Stimulated activated CD8-positive, alpha-beta memory T cell treated with anti-CD3 and anti-CD28 coated beads, Interleukin-4, amount 100 ng/mL, for 48 hours (primary cell): ENCODE measurements at places on chromosomes 13 and 19.

DNA sequence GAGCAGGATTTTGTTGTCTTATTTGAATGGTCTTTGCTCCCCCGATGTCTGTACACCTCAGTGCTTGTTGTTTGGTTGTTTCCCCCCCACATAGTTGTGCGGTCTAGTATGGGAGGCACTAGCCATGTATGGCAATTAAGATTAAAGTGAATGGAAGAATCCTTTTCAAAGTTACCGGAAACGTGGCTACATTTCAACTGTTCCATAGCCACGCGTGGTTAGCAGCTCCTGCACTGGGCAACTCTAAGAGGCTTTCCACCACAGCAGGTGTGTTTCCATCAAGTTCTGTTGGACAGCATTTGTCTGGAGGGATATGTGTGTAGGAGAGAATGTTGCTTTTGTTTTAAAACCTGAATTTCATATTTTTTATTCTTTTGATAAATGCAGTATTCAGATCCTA is 247.3 kb downstream of the GGACT start:
- no peak for DNase-seq

DNA sequence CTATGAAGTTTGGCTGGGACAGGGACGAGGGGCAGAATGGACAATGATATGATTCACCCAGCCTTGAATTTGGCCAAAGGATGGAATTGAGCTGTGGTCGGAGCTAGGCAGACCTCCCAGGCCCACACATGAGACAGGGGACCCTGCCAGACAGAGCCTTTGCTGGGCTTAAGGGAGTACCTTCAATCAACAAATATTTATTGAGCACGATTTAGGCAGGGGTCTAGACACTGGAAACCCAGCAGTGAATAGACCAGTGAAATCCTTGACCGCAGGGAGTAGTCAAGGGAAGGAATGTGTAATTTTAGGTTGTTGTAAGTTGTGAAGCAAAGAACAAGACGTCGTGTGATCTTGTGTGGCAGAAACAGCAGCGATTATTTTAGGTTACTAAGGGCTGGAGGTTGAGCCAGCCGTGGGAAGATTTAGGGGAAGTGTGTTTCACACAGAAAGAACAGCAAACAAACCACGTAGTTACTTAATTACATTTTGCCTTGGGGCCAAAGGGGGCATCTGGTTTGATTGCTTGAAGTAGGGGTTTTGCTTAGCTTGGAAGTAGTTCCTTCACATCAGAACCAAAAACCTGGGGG is 16.9 kb upstream of the AP1M2 start:
- no peak for DNase-seq

- DNase-seq = peak; percentile 30
These were observed 14.0 kb upstream of the RAB20 start for GRCh38 chr13:110575322-110576069.

GRCh38 chr19:55098716-55099556 is 18.5 kb downstream of the PPP1R12C start:
- DNase-seq = no peak

GRCh38 chr13:102599426-102600012 is 2.7 kb downstream of the TPP2 start:
- DNase-seq = no peak
